ENCODE measurements at places on chromosomes 6 and 20.

DNA sequence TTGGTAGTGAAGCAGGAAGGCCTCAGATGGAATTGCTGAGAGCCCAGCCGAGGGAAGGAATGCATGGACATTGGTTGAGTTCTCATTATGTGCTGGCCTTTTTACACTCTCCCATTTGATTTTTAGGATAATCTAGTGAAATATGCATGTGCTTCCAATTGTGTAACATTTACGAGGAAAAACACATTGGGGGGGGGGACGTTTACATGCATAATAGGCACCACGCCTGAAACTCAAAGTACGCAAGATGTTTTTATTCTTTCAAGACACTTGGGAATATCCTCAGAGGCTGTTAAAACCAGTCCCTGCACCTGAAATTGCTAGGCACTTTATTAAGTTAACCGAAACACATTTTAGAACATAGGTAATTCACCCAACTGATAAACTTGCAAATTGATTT lies 118.5 kb upstream of the CDH4 start:
- DNase-seq, result no peak

GRCh38 chr6:85135376-85136094 lies 314.3 kb upstream of the NT5E start:
- no peak for DNase-seq

- no peak for DNase-seq
Measured at GRCh38 chr20:18645851-18646250, 58.0 kb downstream of the DTD1 start.

GRCh38 chr6:57221191-57221935 lies 744 bp downstream of the RAB23 start:
- DNase-seq, result no peak

DNA sequence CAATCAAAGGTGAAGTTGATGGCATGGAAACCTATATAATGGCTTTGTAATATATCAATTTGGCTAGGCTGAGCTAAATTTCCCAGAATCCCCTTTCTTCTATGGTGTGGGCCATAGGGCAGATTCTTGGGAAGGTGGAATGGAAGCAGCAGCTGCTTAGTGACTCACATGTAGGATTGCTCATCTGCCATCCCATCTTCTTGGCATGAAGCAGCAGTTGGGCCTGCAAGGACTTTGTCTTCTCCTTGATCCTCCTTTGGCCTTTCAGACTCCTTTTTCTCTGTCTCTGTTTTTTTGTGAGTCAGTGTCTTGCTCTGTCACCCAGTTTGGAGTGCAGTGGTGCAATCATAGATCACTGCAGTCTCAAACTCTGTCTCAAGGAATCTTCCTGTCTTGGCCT lies 52.6 kb upstream of the CEP162 start:
- no peak for DNase-seq

DNA sequence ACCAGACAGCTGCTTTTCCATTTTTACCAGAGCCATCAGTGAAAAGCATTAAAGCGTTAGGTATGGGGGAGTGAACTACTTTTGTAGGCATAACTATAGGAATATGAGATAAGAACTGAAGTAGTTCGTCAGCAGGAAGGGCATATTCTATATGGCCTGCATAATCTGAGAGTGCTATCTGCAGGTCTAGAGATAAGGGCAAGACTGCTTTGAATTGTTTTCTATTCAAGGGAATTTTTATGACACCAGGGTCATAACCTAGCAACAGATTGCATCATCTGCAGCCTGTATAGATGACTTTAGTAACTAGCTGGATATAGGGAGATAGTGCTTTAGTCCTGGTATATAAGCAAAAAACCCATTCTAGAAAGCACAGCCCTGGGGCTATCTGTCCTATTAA lies 437.3 kb upstream of the HTR1E start:
- DNase-seq, result no peak

DNA sequence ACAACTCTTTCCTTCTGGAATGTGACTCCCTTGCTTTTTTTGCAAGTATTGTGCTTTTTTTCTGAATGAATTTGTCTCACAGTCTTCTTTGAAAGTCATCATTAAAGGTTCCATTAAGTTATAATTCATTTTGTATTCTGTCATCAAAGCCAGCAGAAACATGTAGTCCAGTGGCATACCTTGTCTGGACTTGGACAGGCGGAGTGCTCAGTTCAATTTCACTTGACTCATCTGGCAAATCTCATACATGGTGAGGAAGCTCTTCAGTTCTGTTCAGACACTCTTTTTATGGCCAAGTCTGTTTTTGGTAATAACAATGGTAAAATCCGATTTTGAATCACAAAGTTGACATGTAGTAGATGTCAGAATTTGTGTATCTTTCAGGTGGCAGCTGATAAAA lies 260.8 kb upstream of the OPRM1 start:
- no peak for DNase-seq

- DNase-seq, result no peak
Measured at GRCh38 chr6:107033126-107033525, 5.1 kb downstream of the MTRES1 start.

- DNase-seq, result peak; percentile 30
Measured at GRCh38 chr6:14144678-14145113, 27.1 kb downstream of the CD83 start.

GRCh38 chr6:54846857-54847674 lies 495 bp downstream of the FAM83B start:
- no peak for DNase-seq

DNA sequence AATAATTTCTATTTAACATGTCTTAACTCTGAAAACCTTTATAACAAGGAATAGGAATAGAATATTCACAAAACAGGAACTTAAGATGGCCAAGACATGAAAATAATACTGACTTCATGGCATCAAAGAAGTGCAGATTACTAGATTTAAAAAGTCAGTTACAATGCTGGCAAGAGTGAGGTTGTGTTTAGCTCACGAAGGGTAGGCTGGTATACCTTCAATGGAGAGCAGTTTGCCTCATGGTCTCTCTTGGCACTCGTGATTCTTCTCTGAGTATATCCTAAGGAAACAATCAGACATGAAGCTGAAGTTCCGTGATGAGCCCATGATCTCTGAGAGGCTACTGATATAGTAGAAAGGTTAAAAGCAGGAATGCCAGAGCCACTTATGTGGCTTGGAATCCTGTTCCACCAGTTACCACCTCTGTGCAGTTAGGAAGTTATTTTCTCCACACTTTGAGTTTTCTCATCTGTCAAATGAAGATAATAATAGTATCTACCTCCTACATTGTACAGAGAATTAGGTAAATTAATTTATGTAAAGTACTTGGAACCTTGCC lies 7.2 kb downstream of the NCOA7 start:
- DNase-seq, result no peak

DNA sequence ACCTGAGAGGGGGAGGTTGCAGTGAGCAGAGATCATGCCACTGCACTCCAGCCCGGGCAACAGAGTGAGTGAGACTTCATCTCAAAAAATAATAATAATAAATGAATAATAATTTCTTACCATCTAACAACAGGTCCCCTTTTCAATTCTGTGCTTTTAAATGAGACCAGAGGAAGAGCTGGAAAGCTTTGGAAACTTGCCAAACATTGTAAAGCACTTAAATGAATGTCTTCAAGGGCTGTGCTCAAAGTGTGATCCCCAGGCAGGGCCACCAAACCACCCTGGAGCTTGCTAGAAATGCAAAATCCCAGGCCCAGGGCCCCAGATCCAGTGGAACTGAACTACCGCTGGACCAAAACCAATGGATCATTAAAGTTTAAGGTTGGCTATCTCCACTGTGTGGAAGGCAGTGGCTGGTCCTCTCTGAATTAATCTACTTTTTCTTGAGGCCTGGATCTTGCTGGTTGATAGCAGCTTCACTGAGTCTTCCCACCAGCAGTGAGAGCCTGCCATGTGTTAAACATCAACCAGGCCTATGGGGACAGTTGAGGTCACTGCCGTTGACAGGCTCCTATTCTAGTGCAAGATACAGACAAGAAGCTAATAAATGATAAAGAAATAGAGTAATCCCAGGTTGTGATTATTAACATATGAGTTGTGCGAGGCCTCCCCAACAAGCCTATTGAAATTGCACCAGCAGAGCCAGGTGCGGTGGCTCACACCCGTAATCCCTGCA lies 23.7 kb upstream of the TFAP2C start:
- DNase-seq, result no peak

- DNase-seq, result no peak
Measured at GRCh38 chr6:48624631-48625030, 513.6 kb upstream of the PTCHD4 start.

GRCh38 chr20:47614703-47615309 lies 113.1 kb downstream of the NCOA3 start:
- no peak for DNase-seq

- no peak for DNase-seq
Measured at GRCh38 chr20:24566656-24567055, 97.2 kb downstream of the SYNDIG1 start.

DNA sequence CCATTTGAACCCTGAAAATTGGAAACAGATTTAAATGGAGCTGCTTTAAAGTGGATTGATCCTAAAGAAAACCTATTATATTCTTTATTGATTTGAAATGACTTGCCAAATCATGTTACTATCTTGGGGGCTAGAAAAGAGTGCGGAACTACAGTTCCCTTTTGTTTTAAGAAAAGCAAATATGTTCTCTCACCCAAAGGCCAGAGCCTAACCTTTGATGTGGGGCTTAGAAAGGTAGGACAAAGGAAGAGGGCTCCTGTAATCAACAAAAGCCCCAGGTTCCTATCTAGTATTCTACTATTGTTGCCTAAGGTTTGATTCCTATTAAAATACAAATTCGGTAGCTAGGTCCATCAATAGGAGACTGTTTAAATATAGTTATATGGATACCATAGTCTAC lies 100.8 kb upstream of the BEND6 start:
- no peak for DNase-seq

GRCh38 chr20:1676650-1677049 lies 19.1 kb upstream of the SIRPG start:
- DNase-seq, result no peak

DNA sequence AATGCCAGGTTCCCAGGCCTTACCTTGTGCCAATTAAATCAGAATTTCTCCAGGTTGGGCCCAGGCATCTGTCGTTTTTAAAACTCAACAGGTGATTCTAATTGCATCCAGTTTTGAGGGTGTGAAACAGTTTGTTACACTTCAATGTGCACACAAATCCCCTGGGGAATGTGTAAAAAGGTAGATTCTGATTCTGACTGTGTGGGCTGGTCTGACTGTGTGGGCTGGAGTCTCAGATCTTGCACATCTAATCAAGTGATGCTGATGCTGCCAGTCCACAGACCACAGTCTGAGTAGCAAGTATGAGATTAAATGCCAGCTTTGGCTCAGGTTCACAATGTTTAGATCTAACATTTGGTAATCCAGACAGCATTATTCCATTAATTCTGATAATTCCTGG lies 12.5 kb upstream of the ETV7 start:
- no peak for DNase-seq

- DNase-seq, result no peak
Measured at GRCh38 chr6:43867996-43868395, 98.0 kb downstream of the VEGFA start.

- DNase-seq, result no peak
Measured at GRCh38 chr20:13494019-13494418, 144.7 kb downstream of the TASP1 start.

DNA sequence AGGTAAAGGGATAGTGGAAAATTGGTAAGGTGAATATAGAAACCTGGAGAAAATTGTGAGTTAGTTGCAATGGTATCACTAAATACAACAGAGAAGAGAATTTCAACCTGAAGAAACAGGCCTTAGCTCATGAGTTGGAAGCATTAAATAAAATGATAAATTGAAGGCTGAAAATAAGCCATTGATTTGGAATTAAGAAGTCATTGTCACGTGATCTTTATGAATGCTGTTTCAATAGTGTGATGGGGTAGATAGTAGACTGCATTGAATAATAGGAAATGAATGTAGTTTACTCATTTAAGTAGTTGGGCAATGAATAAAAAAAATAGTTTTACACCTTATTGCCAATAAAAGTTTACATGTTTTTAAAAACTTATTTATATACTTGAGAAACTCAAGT lies 88.5 kb upstream of the ADGRB3 start:
- no peak for DNase-seq

- DNase-seq, result no peak
Measured at GRCh38 chr20:2699775-2700413, 7.3 kb downstream of the EBF4 start.

GRCh38 chr6:33297956-33298772 lies 578 bp downstream of the RGL2 start:
- DNase-seq, result no peak

GRCh38 chr6:28985462-28986164 lies 19.5 kb downstream of the ZNF311 start:
- DNase-seq, result no peak

GRCh38 chr20:6421321-6422248 lies 298.8 kb upstream of the FERMT1 start:
- no peak for DNase-seq

DNA sequence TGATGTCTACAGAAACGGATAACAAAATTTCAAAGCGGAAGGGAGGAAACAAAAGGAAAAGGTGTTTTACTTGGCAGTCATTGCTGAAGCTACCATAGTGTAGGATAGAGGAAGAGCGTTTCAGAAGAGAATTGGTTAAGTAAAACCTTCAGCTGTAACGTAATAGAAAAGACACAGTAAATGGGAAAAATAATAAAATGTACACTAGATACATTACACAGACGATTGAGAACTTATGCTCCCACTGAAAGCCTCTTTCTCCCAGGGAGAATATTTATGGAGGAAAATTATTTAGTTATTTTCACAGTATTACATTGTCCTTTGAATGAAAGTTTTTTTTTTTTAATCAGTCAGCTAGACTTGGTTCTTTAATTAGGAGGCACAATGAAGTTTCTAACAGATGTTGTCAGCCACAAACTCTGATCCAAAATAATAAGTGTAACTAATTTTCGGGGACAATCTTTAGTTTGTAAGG lies 90.7 kb upstream of the PRDM1 start:
- DNase-seq, result no peak

GRCh38 chr6:17472653-17473183 lies 79.3 kb downstream of the CAP2 start:
- no peak for DNase-seq

DNA sequence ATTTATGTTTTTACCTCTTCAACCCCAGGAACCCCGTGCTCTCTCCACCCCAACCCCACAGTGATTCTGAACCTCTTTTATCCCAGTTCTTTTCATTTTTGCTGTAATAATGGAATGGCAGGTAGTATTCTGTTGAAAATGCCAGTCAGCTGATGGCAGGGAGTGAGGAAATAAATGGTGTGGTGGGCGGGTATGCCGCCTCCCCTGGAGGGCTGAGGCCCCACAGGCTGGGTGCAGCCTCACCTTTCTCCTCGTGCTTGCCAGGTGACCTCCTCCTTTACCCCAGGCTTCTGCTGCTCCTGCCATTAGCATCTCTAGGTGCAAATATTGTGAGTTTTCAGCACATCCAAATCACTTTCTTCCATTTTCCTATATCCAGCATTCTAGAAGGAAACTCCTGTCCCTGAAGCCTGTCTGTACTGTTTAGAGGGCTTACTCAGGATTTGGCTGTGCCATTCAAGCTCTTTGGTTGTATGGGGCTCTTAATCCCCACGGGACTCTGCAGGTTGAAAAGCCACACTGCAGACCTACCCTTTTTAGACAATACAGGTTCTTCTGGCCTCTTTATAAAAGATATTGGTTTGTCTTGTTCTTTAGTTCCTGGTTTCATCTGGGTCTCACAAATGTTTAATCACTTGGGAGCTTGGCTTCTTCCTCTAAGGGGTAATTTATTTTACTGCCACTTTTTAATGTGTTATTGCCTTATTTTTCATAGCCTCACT lies 201.8 kb downstream of the JARID2 start:
- no peak for DNase-seq
